ENCODE measurements at places on chromosomes 3 and 15. TPM values are rescaled to one million over a fixed set of nuclear protein-coding genes. Genes with fewer than 3 reads are reported as not detected.

DNA sequence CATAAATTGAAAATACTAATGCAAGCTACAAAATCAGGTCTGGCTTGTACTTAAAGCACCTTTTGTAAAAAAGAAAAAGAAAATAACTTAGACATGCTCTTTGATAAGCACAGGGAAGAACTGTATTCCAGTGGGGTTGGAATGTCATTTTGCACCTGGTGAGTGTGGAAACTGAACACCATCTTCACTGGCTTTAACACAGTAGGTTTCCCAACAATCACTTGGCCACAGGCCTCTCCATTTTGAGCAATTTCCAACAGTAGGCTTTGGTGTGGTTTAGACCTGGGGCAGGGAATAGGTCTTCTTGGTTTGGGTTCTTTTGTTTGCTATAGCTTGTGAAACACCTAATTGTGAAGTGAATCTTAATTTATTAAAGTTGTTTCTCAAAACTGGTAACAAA lies 18.9 kb downstream of the PDZRN3 start:
- no peak for DNase-seq

- DNase-seq = no peak
Observed at GRCh38 chr3:197338586-197338985, 40.2 kb upstream of the DLG1 start.

DNA sequence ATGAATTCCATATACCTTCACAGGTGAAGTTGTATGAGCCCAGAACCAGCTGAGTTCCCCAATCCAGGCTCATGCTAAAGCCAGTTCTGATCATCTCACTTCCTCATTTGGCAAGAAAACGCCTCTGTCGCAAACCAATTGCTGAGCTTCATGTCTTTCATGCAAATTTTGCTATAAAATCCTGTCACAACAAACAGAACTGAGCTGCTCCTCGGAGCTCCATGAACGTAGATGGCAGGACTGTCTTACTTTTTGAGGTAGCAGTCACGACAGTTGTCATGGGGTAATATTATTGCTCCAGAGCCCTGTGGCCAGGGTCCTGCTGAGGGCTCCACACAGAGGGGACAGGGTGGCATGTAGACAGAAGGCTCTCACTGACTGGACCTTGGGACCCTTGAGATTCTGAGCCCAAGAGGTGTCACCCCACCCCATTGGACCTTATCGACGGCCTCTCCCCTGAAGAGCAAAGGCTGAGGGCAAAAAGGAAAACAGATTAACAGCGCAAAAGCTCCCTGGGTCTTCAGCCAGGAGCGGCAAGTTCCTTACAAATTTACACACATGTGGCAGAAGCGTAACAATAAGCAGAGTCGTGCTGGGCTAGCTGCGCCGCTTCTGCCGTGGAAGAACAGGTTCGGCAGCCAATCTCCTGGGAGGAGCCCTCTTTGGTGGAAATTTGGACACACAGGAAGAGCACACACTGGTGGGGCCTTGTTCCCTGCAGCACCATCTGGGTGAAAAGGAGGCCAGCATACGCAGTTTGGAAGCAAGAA lies 249.2 kb downstream of the OPA1 start:
- no peak for DNase-seq

GRCh38 chr3:133464573-133464972 lies 64.7 kb downstream of the BFSP2 start:
- DNase-seq = peak; percentile 60

- no peak for DNase-seq
Observed at GRCh38 chr3:116129187-116129946, 315.9 kb downstream of the LSAMP start.

DNA sequence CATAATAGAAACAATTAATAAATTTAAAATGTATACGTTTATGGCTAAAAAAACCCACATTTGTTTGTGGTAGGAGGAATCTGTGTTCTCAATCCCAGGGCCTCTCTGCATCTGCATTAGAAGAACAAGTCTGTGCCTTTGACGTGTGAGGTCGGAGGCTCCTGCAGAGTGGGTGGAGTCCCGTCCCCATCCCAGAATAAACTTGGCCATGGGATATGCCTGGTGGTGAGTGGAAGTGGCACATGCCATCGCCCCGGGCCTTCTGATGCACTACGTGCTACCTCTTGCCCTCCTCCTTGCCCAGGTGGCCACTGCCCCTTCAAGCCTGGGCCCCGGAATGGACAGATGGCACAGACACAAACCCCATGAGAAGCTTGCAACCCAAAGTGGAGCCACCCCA lies 131.1 kb upstream of the NSMCE3 start:
- no peak for DNase-seq

GRCh38 chr3:169489775-169490546 lies 173.6 kb downstream of the MECOM start:
- DNase-seq = no peak

DNA sequence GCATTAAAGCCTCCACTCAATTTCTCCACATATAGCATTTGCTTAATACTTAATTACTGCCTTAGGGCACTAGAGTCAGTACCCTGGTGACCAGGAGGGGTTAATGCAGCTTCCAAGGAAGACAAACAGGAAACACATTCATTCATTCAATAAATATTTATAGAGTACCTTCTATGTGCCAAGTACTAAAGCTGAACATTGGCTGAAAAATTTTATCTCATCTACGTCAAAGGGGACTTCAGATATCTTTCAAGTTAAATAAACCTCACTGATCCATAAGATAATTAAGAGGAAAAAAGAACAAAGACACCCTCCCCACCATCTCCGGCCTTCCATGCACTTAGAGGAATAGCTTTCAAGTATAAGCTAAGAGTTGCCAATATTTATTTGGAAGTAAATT lies 156.9 kb upstream of the PRICKLE2 start:
- DNase-seq = no peak

DNA sequence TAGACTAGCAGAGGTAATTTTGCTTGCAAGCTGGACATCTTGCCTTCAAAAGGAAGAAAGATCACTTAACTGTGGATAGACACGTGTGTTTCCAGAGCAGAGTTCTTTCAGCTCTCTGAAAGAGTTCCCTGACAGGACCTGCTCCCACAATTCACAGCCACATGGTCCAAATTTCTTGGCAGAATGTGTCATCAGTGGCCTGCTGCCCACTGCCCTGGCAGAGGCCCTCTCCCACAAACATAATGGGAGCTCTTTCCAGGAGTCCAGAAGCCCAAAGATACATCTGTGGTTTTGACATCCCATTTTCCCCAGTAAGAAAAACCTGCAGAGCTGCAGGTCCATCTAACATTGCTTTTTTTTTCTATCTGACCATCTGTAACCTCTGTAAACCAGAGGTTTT lies 48.3 kb downstream of the SERPINI1 start:
- peak; percentile 34 for DNase-seq

Gene POLR2M
- total RNA-seq = 117 TPM

Gene FSIP1
- total RNA-seq = 0.43 TPM

Gene KCNAB1
- total RNA-seq = 2.4 TPM

Gene C3orf70
- total RNA-seq = 2.6 TPM

Gene REC114
- not detected for total RNA-seq

Gene CCK
- total RNA-seq = not detected

Measured in HT1080 (cell line).